SJCRH30 (cell line): ENCODE measurements at places on chromosomes 3 and 15.
A peak's percentile ranks its signal among the peaks of the same experiment; 100 is the strongest.

GRCh38 chr3:116408473-116408872 is 36.8 kb downstream of the LSAMP start:
- no peak overlapping the region for H3K27ac ChIP-seq
- no peaks in the 10 kb centered on the region for H3K36me3 ChIP-seq

DNA sequence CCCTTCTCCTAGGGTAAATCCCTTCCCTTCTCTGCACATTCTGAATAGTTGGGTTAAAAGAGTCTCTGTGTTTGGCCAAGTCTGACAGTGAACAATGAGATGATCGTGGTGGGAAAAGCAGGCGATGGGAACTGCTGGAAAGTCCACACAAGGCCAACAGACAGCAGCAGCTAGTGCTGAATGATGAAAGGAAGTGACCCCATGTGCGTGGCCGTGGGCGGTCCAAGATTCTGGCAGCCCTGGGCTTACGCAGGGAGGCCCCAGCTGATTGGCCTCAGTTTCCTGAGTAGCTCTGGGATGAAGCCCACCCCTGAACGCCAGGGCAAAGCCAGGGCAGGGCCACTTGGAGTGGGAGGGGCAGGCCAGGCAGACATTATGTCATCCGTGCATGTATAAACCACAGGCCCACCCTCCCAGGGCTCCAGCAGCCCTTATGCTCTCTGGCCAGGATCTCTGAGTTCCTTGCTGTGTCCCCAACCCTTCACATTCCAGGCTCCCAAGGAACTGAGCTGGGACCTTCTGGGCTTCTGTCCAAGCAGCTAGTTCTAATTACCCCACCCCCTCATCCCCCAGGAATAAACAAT is 57.8 kb downstream of the CDC25A start:
- H3K27me3 ChIP-seq, result no peaks in the 10 kb centered on the region
- H3K36me3 ChIP-seq, result no peaks in the 10 kb centered on the region
- peaks cover 9% of the 10 kb centered on the region for H3K4me1 ChIP-seq
- H3K4me3 ChIP-seq, result peak overlapping the region; percentile 26
- peak overlapping the region; percentile 39 for H3K27ac ChIP-seq

- H3K27ac ChIP-seq, result no peak overlapping the region
- H3K36me3 ChIP-seq, result peaks cover 2% of the 10 kb centered on the region; the same call in 1 of the 2 replicates
- no peaks in the 10 kb centered on the region for H3K4me1 ChIP-seq
- no peaks in the 10 kb centered on the region for H3K27me3 ChIP-seq
- no peak overlapping the region for H3K4me3 ChIP-seq
- DNase-seq, result no peak
These were observed 57.4 kb upstream of the ICE2 start for GRCh38 chr15:60536314-60536713.

- H3K27ac ChIP-seq, result no peak overlapping the region
- no peaks in the 10 kb centered on the region for H3K36me3 ChIP-seq
- peaks cover 28% of the 10 kb centered on the region for H3K4me1 ChIP-seq
- no peaks in the 10 kb centered on the region for H3K27me3 ChIP-seq
- DNase-seq, result peak; percentile 72
These were observed 88.8 kb upstream of the HES1 start for GRCh38 chr3:194046995-194047645.

GRCh38 chr15:89346516-89347231 is 12.1 kb upstream of the POLG start:
- H3K4me3 ChIP-seq, result no peak overlapping the region
- no peak for DNase-seq
- H3K27ac ChIP-seq, result no peak overlapping the region
- no peaks in the 10 kb centered on the region for H3K36me3 ChIP-seq
- peaks cover 16% of the 10 kb centered on the region for H3K27me3 ChIP-seq

GRCh38 chr3:58563386-58564035 is 13.7 kb downstream of the FAM107A start:
- H3K27ac ChIP-seq, result no peak overlapping the region
- H3K4me3 ChIP-seq, result no peak overlapping the region
- DNase-seq, result no peak
- H3K27me3 ChIP-seq, result no peaks in the 10 kb centered on the region

DNA sequence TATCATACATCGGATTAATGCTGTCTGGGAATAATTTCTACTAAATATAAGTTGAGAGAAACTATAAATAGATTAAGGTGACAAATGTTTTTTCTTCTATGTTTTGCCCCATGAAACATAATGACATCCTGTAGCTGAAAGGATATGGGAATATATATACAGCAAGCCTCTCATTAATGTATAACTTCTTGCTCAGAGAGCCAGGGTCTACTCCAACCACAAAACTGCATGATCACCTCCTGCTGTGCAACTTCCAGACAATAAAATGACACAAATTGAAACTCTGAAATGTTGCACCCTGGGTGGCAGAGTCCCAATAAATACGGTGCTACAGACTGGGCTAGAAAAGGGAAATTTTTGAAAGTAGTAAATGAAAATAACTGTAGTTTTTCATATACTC is 571.9 kb upstream of the CBLB start:
- DNase-seq, result no peak
- H3K4me3 ChIP-seq, result no peak overlapping the region
- H3K4me1 ChIP-seq, result no peaks in the 10 kb centered on the region
- H3K27me3 ChIP-seq, result no peaks in the 10 kb centered on the region
- no peaks in the 10 kb centered on the region for H3K36me3 ChIP-seq

GRCh38 chr3:4643904-4644547 is 150.9 kb downstream of the ITPR1 start:
- no peaks in the 10 kb centered on the region for H3K27me3 ChIP-seq
- H3K27ac ChIP-seq, result no peak overlapping the region
- H3K36me3 ChIP-seq, result no peaks in the 10 kb centered on the region
- DNase-seq, result no peak

GRCh38 chr3:171116365-171116764 is 89.8 kb upstream of the SLC2A2 start:
- H3K4me3 ChIP-seq, result no peak overlapping the region
- no peak overlapping the region for H3K27ac ChIP-seq
- H3K27me3 ChIP-seq, result no peaks in the 10 kb centered on the region
- H3K4me1 ChIP-seq, result no peaks in the 10 kb centered on the region
- H3K36me3 ChIP-seq, result no peaks in the 10 kb centered on the region

DNA sequence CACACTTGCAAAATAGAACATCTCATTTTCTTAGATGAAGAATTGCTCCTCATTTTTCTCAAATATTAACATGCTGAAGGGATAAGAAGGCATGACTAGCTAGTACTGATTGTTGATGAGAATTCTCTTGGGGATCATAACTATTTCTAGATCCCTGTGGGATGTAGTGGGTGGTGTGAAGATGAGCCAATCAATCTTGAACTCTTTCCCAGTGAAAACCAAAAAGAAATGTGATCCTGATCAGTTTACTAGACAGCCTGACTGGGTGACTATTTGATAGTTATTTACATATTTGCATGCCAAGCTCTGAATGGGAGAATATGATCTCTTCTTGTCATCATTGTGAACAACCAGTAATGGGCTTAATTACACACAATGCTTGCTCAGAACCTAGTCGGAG is 63.7 kb downstream of the ZIC1 start:
- no peak for DNase-seq
- no peaks in the 10 kb centered on the region for H3K4me1 ChIP-seq
- no peaks in the 10 kb centered on the region for H3K27me3 ChIP-seq
- H3K4me3 ChIP-seq, result no peak overlapping the region
- no peaks in the 10 kb centered on the region for H3K36me3 ChIP-seq

DNA sequence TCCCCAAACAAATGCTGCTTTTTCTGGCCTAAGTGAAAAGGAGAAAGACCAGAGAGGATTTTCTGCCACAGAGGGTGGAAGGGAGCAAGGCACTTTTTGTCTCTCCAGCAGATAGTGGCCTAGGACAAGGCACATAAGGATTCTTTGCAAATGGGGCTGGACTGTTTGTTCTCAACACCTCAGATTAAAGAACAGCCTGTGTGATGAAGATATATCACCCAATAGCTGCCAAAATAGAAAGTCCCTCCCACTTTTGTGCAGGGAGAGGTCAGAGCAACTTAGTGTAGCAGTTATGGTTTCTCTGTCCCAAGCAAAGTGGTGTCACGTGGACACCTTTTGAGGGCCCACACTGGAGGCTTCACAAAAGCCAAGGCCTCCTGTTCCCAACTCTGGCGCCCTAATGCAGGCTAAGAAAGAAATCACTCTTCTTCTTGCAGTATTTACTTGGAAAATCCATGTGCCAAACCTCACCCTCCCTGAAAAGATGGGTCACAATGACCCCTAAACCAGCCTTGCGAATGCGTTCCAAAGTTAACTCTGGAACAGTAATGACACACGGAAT is 84.9 kb downstream of the LRIG1 start:
- H3K36me3 ChIP-seq, result no peaks in the 10 kb centered on the region
- no peak overlapping the region for H3K27ac ChIP-seq
- DNase-seq, result no peak
- no peak overlapping the region for H3K4me3 ChIP-seq
- no peaks in the 10 kb centered on the region for H3K4me1 ChIP-seq

- H3K36me3 ChIP-seq, result no peaks in the 10 kb centered on the region
- H3K27ac ChIP-seq, result no peak overlapping the region
- H3K27me3 ChIP-seq, result no peaks in the 10 kb centered on the region
- DNase-seq, result no peak
- no peak overlapping the region for H3K4me3 ChIP-seq
These were observed 74.2 kb downstream of the CRTC3 start for GRCh38 chr15:90603893-90604292.

- peak; percentile 68 for DNase-seq
- H3K27me3 ChIP-seq, result no peaks in the 10 kb centered on the region
- no peak overlapping the region for H3K4me3 ChIP-seq
- H3K36me3 ChIP-seq, result peaks cover 17% of the 10 kb centered on the region; the same call in 1 of the 2 replicates
These were observed 24.4 kb upstream of the OCA2 start for GRCh38 chr15:28123408-28124023.
